ENCODE measurements at places on chromosomes 13 and 19.

DNA sequence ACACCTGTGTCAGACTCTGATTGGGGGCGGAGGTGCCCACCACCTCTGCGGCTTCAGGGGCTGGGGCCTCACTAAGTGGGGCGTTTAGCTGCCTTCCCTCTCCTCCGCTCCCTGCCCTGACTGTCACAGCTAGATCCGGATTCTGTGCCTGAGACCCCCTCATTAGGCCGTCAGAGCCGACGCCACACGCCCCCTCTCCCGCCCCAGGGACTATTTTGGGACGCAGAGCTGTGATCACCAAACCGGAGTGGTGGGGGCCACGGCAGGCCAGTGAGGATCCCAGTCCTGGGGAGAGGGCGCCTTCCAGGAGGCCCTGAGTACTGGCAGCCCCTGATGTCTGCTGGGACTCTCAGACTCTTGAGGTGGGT lies 762 bp downstream of the KANK3 start:
- no peak for DNase-seq

DNA sequence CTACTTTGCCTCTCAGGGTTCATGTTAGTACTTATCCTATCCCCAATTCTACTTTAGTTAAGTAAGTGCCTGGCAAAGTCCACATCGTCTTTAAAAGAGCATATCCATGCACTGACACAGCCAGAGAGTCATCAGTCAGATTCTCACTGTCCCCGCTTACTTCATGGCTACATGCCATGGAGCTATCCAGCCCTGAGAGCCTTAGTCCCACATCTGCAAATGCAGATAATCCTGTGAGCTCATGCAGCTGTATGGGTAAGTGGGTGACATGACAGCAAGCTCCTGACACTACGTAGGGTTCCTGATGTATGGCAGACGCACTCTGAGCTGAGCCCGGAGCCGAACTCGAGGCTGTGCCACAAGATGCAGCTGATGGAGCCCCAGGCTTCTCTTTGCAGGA lies 661.5 kb downstream of the LIG4 start:
- DNase-seq: no peak

DNA sequence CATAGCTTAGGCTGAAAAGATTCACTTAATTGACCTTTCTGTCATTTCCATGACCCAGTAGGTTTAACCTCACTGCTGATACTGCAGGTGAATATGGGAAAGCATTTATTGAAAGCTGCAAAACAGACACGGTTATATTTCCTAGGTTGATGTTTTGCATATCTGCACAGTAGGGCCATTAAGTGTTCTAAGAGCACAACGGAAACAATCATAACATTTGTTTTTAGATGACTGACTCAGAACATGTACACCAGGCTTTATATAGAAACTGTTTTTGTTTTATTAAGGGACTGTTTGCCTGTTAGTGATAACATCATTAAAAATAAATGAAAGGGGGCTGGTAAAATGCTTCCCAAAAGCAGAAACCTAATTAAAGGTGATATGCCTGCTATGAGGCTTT lies 367.8 kb downstream of the DACH1 start:
- DNase-seq: no peak

DNA sequence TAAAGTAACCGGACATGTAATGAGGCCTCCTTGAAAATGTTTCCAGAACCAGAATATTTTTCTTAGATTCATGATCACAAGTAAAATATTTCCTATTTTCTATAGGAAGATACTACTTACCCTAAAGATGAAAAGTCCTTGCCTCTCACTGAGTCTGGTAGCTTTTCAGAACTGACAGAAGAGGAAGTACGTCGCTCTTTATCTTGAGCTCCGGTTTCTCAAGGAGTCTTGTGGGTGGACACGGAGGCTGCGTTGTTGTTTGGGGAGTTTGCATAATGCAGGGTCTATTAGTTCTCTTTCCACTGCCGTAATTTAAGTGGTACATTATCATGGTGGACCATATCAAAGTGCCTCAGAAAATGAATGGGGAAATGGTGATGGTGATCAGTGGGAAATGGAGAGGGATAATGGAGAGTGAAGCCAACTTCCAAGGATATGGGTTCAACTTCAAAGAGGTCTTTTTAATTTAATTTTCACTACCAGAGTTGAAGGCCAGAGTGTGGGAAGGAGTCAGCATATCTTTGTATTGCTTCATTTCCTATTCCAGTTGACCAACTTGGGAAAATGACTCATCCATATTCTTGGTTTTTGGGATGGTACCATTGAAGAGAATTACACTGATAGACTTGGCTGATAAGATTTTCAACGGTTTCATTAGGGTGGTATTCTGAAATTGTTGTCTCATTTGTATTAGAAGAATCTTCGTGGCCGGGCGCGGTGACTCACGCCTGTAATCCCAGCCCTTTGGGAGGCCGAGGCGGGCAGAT lies 23.4 kb downstream of the MBD3L2B start:
- no peak for DNase-seq

DNA sequence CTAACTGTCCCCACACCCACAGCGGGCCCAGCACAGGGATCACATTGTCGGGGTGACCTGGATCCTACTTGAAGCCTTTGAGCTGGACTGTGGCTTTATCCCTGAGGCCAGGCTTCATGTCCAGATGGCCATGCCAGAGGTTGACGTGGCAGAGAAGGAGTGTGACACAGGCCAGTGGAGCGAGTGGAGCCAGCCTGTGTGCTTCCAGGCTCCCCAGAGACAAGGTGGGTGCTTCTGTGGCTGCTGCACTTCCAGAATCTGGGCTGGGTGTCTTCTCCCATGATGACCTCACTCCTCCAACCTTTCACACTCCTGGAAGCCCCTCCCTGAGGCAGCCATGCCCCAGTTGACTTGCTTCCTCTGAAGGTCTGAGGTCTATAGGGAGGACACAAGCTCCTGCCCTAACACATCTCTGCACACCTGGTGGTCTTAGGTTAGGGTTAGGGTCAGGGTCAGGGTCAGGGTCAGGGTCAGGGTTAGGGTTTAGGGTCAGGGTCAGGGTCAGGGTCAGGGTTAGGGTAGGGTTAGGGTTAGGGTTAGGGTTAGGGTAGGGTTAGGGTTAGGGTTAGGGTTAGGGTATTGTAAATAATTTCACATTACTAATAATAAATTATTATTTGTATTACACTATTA lies 13.1 kb upstream of the MZF1 start:
- no peak for DNase-seq

- no peak for DNase-seq
These were observed 23.7 kb downstream of the RCN3 start for GRCh38 chr19:49551531-49551930.

- DNase-seq: no peak
These were observed 4.9 kb downstream of the TFDP1 start for GRCh38 chr13:113589251-113589960.

- DNase-seq: no peak
These were observed 7.2 kb upstream of the LILRB3 start for GRCh38 chr19:54230031-54230430.

DNA sequence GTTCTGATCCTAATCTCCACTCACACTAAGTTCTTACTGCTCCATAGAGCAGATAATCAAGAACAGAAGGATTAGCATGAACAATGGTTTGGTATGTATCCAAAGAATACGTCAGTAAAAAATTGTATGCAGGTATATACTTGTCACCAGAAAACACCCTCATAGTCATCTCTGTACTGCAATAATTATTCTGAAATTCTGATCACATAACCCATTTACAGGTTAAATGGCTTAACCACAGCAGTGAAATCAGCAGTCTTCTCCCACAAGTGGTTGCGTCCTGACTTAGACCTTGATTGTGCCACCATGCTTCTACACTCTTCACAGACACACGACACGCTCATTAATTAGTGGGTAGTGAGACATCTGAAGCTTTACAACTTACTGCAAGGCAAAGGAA lies 50.9 kb downstream of the LNX2 start:
- DNase-seq: no peak

GRCh38 chr13:24181991-24182702 lies 21.6 kb downstream of the SPATA13 start:
- DNase-seq: no peak

DNA sequence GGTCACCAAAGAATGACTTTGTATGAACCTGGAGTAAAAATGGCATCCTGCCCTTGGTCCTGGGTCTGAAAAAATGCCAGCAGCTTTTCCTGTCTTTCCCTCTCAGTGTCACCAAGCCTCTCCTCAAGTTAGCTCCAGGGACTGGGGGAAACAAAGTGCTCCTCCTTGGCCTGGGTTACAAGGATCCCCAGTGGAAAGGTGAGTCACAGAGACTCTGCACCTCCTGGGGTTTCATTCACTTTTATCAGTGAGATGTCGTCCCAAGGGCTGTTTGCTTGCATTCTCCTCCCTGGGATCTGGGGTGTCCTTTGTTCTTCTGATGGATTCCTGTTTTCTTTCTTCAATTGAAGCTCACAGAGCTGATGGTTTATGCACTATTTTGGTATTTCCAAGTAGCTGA lies 93.2 kb upstream of the CSNK1A1L start:
- peak; percentile 40 for DNase-seq

DNA sequence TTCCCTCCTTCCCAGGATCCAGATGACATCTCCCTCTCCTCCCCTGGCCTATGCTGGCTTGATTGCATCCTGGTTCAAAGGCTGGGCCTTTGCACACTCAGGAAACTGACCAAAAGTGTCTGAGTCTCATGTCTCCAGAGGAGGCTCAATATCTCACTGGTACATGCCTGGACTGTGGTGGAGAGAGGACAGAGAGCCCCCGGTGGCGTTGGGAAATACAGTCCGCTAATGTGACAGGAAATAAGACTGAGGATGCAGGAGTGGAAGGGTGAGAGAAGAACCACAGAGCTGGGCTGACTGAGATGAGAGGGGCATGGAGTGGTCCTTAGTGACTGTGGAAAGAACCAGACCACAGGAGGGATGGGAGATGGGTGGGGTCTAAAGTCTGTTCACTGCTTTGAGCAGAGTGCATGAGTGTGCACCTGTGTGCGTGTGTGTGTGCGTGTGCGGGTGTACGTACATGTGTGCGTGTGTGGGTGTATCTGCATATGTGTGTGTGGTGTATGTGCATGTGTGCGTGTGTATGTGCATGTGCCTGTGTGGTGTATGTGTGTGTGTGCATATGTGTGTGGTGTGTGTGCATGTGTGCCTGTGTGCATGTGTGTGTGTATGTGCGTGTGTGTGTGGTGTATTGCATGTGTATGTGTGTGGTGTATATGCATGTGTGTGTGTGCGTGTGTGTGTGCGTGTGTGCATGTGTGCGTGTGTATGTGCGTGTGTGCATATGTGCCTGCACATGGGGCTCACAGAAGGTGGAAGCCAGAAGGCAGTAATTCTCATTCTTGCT lies 1.9 kb downstream of the SIGLEC5 start:
- DNase-seq: no peak

DNA sequence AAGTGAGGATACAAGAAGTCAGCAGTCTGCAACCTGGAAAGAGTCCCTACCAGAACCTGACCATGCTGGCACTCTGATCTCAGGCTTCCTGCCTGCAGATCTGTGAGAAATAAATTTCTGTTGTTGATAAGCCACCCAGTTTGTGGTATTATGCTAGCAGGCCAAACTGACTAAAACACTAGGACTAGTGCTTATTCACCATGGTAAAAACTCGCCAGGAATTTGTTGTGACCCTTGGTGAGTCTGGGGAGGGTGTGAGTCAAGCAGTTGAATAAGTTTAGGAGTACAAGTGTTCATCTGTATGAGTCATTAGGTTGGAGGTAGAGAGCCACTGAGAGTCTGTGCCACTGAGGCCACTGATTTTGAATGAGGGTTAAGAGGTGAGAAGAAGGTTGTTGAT lies 3.6 kb downstream of the ZIK1 start:
- DNase-seq: no peak

DNA sequence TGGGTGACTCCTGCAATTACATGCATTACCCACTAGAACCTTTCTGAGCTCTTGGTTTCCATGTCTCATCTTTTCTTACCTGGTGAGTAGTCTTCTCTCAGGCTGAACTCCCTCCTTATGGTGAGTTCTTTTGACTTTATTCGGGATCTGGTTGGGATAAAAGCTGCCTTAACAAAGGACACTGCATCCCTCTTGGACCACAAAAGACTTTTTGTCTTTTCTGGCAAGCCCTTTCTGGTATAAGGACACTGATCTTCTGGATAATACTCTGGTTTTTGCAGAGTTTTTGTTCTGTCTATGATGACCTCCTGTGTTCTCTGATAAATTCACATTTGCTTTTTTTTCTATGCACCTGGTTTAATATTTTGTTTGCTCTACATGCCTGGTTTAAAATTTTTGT lies 66.7 kb downstream of the SLITRK1 start:
- DNase-seq: no peak

- no peak for DNase-seq
These were observed 653.1 kb downstream of the LIG4 start for GRCh38 chr13:107562203-107562602.

DNA sequence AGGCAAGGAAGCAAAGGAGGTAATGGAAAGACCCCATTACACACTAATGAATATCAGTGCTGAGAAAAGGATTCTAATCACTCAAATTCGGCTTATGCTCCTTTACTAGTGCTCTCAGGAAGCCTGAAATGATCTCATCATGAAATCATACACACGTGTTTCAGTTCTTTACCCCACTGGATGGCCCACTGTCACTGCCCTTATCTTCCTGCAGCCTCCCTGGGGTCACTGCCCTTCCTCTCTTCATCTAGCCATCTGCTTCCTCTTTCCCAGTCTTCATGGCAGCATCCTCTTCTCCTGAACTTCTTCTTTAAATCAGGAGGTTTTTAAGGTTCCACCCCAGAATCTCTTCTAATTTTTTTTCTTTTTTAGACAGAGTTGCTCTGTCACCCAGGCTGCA lies 27.9 kb upstream of the EEF1AKMT1 start:
- DNase-seq: no peak

DNA sequence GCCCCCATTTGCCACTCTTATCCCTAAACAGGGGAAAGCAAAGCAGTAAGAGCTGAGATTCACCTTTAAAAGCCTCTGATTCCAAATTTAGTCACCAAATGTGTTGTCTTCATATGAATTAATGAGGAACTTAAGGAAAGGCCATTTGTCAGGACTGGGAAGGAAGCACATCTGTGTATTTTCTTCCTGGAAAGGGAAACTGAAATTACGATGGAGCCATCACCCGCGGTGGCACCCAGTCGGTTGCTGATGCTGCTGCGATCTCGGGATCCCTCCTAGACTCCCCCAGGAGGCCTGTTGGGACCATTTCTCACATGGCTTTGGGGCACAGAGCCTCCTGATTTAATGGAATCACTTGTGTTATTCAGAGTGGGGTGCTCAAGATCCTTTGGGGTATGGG lies 7.4 kb upstream of the IL4I1 start:
- DNase-seq: no peak

- DNase-seq: peak; percentile 43
These were observed 53.8 kb downstream of the RNF6 start for GRCh38 chr13:26168237-26168814.

GRCh38 chr19:49809160-49809940 lies 3.7 kb downstream of the FUZ start:
- peak; percentile 70 for DNase-seq

GRCh38 chr19:42401365-42402303 lies 11.5 kb upstream of the CNFN start:
- peak; percentile 93 for DNase-seq

DNA sequence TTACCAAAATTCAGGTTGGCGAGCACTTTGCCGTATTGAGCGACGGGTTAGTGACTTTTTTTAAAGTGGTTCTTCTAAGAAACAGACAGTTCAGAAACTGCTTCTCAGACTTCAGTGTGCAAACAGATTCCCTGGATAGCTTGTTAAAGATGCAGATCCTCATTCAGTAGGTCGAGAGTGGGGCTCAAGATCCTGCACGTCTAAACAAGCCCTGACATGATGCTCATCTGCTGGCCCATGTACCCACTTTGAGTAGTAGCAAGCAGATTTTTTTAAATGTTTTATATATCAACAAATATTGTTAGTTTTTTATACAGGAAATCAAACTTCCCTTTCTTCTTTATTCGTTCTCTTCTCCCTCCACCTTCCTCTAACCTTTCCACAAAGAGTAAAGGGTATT lies 7.3 kb downstream of the METTL21C start:
- no peak for DNase-seq

All from ELF-1 (cell line).